ENCODE measurements at places on chromosomes 11 and 22.

DNA sequence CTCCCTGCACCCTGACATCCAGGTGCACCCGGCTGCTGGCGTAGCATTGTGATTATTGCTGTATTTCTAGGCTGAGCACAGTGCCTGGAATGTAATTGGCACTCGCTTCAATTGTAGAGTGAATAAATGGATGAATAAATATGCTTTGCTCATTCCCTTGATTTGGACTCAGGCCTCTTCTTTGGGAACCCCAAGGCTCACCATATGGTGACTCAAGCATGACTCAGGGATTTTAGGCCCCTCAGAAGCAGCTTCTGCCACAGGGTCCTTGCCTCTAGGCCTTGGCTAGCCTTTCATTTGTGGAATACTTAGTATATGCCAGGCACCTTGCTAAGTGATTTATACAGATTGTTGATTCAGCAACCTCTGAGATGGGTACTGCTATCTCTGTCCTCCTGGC, 78.9 kb downstream of the GRIK4 start:
- no peak for DNase-seq

DNA sequence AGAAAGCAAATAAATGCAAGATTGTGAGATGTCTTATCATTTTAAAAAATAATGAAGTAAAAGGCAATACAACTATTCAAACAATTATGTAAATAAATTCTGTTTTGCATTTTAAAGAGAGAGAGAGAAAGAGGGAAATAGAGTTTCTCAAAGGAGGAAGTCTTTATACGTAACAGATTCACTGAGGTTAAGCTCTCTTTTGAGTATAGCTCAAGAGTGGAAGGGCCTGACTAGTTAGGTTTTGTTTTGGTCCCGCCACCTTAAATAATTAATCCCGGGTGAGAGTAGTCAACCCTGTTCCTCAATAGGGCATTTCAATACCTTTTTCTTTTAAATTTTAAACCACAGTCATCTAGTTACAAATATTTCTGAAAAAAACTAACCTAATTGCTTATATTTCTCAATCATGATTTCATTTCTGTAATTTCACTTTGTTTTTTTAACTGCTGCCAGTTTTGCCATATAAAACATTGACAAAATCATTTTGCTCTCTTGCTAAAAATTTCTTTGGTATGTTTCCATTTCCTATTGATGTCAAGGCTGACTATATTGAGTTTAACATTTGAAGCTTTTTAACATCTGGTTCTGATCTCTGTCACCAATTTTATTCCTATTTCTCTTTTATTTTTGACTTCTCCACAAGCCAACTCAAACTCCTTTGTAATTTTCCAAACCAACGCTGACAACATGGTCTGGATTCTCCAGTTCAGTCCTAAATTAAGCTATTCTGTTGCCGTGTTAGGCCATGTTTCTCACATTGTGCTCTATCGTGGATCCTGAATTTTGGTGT, 10.3 kb downstream of the OR10D3 start:
- no peak for DNase-seq

DNA sequence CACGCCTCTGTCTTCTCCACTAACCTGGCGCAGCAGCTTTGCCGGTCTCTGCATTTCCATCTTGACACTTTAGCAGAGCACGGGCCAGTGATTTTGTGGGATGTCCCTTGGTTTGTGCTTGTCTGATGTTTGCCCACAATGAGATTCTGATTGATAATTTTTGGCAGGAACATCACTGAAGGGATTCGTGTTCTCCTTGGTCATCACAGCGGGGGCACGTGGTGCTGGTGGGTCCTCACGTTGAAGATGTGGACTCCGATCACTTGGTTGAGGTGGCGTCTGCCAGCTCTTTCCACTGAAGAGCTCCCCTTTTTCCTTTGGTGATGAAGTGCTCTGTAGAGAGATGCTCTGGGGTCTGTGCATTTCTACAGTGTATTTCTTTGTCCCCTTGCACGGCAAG, 37.2 kb downstream of the TBC1D22A start:
- DNase-seq = no peak

- no peak for DNase-seq
Measured at GRCh38 chr11:117996058-117996457, 9.9 kb downstream of the IL10RA start.

- no peak for DNase-seq
Measured at GRCh38 chr22:37207981-37208380, 4.3 kb downstream of the SSTR3 start.

DNA sequence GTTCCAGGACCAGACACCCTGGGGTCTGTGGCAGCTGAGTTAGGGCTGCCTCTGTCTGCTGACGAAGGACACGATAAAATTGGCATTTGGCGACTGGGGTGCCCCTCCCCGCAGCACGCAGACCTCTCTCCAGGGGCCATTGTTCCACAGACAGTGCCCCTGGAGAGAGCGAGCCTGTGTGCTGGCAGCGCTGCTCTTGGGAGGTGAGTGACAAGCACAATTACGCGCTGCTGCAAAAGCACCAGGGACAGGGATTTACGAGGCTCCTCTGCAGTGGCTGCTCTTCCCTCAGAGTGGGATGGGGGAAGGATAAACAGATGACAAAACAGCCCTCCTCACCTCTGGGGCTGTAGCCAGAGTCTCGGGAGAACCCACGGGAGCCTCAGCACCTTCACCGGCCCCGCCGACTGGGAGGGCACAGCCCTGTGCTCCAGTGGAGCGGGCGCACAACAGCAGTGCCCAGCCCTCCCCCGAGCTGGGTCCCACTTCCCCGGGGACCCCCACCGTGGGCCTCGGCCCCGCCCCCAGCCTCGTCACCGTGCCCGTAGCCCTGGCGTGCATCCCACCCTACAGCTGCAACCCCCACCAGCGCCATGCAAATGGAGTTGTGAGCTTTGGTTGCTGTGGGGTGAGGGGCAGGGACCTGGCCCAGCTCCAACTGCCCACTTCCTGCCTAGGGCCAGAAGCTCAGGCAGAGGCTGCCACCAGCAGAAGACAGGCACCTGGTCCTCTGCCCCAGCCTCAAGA, 19.6 kb downstream of the CHID1 start:
- no peak for DNase-seq

DNA sequence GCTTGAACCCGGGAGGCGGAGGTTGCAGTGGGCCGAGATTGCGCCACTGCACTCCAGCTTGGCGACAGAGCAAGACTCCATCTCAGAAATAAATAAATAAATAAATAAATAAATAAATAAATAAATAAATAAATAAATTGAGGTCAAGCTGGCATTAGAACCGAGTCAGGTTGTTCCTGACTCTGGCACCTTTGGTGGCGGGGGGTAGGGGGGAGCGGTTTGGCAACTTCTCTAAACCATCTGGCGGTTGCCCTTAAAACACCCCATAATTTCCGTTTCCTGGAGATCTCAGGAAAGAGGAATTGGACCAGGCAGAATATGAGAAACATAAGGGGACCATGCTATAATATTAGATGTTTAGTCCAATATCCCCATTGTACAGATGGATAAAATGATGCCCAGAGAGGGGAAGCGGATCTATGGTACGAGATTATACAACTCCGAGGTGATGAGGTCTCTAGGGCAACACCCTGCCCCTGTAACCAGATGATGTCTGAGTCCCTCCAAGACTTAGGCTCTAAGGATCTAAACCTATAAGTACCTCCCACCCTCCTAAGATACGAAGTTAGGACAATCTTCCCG, 785 bp downstream of the CLPB start:
- DNase-seq = no peak

DNA sequence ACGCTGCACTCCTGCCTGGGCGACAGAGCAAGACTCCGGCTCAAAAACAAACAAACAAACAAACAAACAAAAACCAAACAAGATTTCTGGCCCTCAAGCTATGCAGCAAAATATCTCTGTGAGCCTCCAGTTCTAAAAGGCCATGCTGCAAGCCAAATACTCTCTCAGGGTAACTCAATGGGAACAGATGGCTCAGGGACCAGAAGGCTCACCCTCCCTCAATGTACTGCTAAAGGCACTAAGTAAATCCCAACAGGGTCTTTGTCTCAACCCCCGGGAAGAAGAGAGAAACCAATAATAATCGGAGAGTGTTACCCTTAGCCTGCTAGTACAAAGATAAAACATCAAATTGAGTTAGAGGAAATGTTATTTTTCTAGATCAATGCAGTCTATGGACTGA, 119.7 kb upstream of the ZC3H12C start:
- DNase-seq = no peak

- DNase-seq = no peak
Measured at GRCh38 chr11:70503468-70504221, 105.3 kb downstream of the CTTN start.

DNA sequence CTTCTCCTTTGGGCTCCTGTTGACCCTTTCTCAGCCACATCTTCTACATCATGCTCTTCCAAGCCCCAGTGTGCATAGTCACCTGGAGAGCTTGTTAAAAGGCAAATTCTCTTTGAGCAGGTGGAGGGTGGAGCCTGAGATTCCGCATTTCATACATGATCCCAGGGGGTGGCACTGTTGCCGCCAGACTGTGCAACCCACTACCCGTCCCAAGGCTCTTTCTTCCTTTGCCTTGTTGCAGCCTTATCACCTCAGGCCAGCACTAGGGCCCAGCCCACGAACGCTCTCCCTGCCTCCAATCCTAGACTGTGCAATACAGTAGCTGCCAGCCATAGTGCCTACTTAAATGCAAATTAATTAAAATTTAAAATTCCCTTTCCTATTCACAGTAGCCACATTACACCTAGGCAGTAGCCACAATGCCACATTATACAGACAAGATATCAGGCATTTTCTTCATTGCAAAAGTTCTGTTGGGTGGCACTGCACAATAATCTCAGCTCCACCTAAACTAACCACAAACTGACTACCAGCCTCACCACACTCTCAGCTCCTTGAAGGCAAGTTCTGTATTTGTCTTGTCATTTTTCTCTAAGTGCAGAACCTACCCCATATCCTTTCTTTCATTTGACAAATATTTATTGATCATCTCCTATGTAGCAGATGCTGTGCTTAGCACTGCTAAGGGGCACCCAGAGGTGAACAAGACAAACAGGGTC, 4.6 kb upstream of the KCNJ5 start:
- DNase-seq = no peak

DNA sequence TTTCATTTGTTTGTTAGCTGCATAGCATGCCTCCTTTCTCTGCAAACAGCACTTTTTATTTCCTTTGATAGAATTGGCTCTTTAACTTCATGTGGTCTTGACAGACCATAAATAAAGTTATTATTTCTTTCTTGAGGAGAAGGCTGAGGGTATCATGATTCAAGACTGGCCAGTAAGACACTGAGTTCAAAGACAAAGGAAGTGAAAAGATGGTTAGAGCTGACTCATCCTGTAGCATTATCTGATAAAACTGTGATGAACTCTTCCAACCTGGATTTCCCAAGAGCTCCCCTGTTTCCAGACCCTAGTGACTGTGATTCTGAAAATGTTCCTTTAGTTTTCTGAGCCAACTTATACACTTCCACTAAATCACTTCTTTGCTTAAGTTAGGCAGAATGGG, 179.3 kb upstream of the FAT3 start:
- no peak for DNase-seq

DNA sequence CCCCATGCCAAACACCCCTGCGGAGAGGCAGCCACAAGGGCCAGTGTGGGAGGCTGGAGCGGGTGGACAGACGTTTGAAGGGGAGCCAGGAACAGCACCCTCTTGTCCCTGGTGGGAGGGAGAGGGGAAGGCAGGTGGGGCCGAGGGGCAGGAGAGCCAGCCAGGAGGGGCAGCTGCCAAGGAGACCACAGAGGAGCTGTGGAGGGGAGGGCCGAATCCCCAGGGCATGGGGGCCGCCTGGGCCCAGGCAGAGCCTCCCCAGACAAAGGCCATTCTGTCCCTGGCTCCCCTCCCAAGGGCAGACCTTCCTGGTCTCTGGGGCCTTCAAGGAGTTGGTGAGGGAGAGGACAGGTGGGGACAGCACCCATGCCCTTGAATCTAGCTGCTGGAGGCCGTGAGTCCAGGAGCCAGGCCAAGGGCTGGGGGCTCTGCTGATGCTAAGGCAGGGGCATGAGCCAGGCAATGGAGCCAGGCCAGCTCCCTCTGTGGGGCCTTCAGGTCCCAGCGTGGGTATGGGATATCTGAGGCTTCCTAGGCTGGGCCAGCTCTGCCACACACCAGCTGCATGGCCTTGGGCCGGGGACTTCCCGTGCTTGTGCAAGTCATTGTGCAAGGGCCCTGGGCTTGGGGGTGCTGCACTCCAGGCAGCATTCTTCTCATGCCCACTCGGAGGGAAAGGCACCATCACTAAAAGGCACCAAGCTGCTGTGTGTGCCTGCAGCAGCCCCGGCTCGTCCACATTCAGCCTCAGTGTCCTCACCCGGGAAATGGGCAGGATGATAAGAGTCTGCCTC, 11.4 kb downstream of the EMID1 start:
- no peak for DNase-seq

- no peak for DNase-seq
Measured at GRCh38 chr11:46347637-46348311, 511 bp downstream of the DGKZ start.

DNA sequence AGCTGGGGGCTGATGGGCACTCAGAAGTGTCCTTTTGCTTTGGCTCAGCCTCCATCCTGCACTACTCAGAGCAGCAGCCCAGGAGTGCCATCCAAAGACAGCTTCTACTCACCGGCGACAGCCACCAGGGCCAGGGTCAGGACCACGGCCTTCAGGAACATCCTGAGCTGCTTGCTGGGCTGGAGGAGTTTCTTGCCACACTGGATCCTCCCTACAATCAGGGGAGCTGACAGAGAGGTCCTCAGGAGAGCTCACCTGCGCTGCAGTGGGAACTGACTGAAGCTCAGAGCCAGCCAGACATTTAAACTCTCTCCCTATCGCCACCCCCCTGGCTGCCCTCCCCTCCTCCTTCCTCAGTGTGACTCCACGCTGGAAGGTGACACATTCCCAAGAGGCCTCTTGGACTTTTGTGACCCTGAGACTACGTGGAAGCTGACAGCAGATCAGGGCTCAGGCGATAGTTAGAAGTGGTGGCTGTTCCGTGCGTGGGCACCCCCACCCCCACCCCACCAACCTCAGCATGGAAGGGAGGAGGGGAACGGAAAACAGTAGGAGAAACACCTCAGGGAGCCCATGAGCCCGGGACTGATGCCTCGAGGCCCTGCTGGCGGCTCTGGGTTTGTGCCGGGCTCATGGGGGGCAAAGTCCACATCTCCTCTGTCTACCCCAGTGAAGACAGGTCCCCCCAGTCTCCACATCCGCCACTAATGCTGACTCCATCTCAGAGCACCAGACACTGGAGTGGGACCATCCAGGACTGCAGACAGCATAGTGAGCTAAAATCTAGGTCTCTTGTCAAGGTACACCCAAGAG, at the start of gene APOA4:
APOA4 (minus strand) TSS at position 274 of the 813 bp plus-strand sequence; CDS start at position 161, 113 bp downstream.
- no peak for DNase-seq

DNA sequence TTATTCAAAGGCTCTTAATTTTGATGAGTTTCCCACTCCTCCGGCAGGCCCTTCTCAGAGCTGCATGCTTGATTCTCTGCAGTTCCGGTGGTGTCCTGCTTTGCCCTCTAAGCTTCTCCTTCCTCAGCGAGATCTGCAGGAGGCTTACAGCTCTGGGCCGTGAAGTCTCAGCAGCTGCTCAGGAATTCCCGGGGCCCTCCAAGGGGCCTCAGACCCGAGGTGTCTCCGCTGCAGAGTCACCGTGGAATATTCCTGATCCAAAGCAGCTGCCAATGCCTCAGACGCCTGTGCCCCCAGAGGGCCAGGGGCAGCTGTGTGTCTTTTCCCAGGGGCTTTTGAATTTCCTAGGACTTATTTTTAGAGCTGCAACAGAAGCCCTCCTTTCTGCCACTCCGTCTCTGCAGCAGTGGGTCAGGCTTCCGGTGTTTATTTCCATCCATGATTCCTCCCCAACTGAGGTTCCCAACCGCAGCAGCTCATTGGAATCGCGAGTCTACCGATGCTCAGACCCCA, 37.2 kb downstream of the RPS6KA4 start:
- no peak for DNase-seq
